ENCODE measurements at places on chromosomes 2 and 18.

DNA sequence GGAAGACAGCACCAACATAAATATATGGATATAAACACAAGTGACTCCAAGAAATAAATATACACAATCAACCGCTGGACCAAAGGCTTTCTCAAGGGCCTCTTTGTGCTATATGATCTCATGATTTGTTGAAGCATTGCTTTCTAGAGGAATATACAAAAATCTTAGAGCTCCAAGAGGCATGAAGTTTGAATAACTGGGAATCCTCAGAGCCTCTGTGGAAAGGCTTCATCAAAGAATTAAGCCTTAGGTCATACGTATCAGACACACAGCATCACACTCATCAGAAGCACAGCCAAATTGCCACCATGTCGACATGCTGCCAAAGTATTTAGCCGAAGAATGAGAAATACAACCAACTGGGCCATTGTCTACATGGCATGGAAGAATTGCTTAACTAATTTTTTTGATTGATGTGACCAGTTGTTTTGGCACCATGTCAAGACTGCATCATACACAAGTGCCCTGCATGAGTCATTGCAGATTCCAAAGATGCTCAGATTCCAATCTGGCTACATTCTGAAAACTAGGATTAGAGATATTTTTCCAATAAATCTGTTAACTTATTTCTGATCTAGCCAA is 860.6 kb upstream of the ZEB2 start:
- peak; percentile 12 for DNase-seq

DNA sequence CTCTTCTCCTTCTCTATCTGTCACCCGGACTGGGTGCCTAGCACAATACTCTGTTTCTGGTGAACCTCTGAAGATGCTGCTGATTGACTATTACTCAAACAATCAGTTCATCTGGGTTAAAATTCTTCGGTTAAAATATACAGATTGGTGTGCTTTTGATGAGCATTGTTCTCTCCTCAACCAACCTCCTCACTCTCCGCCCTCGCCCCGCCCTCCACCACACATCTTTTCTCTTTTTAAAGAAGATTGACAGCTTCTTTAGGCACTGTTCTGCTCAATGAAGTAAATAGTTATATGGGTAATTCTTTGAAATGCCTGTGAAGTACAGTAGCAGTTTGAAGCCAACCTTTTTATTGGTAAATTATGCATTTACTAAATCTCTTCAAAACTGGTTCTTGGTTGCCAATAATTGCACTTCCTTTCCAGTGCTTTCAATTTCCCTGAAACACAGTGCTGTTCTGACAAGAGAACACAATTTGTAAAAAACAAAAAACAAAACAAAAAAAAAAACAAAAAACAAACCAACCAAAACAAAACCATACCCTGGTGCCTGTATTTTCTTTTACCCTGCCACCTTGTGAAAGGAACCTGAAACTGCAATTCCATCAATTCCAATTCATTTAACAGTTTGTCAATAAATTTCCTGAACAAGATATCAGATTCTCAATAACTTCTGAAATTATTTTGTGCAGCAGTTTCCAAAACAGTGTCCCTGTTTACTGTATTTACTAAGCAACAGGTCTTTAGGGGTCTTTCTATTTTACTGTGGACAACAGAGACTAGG is 188.6 kb downstream of the LRP1B start:
- DNase-seq: peak; percentile 2

GRCh38 chr2:161373942-161374341 is 42.2 kb upstream of the TBR1 start:
- no peak for DNase-seq

DNA sequence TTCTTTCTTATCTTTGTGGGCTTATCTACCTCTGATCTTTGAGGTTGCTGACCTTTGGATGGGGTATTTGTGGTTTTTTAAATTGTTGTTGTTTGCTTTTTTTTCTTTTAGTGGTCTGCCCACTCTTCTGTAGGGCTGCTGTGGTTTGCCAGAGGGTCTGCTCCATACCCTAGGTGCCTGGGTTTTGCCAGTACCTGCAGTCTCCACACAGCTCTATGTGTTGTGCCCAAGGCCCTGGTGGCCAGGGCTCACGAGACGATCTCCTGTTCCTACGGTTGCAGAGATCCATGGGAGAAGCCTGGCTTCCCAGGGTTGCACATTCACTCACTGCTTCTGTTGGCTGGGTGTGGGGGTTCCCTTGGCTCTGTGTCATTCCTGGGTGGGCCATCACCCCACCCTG is 87.1 kb downstream of the PARD3B start:
- DNase-seq: no peak

DNA sequence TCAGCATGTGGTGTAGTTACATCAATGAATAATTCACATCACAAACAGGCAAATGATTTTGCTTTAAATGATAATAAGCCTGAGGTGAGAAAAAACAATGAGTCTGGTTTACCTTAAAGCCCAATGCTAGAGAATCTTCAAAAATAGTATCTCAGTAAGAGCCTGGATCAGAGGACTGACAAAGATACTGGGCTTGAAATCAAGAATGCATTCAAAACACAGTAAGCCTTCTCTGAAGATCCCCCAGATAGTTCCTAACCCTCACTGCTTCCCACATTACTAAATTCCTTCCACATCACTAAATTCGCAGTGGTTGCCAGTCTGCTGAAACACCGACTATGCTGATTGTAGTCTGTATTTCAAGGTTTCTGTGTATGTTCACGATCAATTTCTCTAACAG is 514.9 kb downstream of the SUCLG1 start:
- DNase-seq: no peak

- no peak for DNase-seq
These were observed 30.4 kb upstream of the RAB6D start for GRCh38 chr2:131394147-131394931.

DNA sequence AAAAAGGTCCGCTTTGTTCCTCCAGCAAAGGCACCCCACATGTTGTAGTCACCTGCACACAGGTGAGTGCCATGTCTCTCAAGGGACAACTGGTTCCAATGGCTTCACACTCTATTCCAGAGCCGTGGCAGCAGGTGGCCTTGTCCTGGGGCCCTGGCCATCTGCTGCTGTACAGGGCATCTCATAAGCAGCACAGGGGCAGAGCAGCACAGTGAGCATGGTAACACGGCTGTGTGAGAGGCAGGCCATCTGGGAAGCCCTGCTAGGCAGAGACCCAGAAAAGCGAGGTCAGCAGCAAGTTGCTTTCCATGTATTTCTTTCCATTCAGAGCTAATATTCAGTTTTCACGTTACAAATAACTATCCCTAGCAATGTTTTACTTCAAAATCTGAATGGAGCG is 54.7 kb downstream of the CMPK2 start:
- no peak for DNase-seq

GRCh38 chr2:96824079-96824870 is 8.2 kb downstream of the CNNM3 start:
- no peak for DNase-seq

DNA sequence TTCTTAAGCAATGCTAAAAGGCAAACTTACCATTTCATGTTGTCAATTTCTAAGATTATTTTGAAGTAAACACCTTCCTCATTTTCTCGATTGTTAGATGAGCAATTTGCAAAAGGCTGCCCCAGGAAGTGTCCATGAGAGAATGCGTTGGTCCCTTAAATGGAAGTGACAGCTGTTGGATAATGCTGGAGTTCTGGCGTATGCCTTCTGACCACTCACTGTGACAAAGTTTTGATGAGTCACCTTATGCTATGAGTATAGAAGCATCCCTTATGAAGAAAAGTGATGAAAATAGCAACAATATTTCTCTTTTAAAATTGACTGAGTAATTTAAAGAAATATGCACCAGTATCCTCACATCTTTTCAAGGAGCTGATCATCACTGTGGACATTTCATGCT is 1497.5 kb downstream of the DPP10 start:
- no peak for DNase-seq

DNA sequence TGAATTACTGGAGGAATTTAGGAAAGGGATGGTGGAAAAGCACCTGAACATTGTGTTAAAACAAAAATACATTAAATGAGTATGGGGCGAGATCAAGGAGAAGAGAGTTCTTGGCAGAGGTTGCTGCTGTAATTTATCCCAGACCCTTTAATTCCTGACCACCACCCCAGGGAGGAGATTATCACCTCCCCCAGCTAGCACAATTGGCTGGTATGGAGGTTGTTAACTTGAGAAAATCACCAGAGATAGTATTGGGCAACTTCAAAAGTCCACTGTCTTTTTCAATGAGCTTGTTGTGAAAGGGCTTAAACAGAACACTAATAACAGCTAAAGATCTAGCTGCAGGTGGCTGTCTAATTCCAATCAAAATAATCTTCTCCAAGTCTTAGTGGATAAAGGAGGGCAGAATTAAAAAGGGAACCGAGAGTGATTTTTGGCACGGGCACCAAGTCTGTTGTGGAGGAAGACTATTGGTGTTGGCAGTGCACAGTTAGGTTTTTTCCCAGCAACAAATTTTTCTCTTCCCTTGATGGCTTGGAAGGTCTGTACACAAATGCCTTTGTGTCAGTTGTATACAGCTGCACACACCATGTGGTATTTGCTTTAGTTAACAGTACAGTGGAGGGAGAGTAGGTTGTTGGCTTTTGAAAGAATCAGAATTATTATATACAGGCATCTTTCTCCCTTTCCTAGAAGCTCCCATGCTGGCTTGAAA is 289.5 kb downstream of the SLC4A3 start:
- no peak for DNase-seq

- DNase-seq: no peak
These were observed 2.2 kb upstream of the SCN2A start for GRCh38 chr2:165237056-165237455.

DNA sequence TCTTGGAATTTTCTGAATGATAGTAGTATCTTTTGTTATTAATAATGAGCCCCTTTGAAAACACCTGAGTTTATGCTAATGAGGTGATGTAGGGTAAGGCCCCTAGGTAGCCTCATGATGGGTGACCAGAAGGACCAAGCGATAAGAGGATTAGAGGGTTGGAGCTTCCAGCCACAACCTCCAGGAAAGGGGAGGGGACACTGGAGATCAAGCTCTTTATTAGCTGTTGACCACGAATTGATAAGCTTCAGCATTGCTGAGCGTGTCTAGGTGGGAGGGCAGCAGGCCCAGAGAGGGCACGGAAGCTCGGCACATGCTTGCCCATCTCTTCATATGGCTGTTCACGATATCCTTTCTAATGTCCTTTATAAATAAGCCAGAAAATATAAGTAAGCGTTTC is 39.0 kb downstream of the KIAA2012 start:
- DNase-seq: no peak

- DNase-seq: no peak
These were observed 5.7 kb upstream of the PTPRN start for GRCh38 chr2:219314804-219315468.

DNA sequence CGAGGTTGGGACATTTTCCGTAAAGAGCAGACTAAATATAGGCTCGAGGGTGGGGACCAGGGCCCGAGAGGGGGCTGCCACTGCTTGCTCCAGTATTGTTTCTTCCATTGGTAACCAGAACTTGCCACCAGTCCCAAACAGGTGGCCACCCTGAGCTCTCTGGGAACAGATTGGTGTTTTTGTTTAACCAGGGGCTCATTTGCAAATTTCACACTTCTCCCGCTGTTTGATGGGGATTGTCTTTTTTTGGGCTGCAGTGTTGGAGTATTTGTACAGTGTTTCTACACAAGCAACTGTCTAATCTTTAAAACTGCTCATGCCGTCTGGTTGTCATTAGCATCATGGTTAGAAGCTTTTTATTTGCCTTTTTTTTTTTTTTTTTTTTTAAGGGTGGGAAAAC is 8.5 kb downstream of the AGAP1 start:
- DNase-seq: no peak

- no peak for DNase-seq
These were observed 1055.5 kb upstream of the KLHL29 start for GRCh38 chr2:22329211-22330154.

- DNase-seq: no peak
These were observed 41.9 kb downstream of the CPO start for GRCh38 chr2:206981086-206981674.

GRCh38 chr2:29039718-29040480 is 34.4 kb downstream of the PCARE start:
- no peak for DNase-seq

Data from HCT116 (cell line).